ENCODE measurements at places on chromosomes 2 and 18. TPM values are rescaled to one million over a fixed set of nuclear protein-coding genes. Genes with fewer than 3 reads are reported as not detected.

- no peak for DNase-seq
These were observed 126.7 kb downstream of the THADA start for GRCh38 chr2:43469094-43469493.

DNA sequence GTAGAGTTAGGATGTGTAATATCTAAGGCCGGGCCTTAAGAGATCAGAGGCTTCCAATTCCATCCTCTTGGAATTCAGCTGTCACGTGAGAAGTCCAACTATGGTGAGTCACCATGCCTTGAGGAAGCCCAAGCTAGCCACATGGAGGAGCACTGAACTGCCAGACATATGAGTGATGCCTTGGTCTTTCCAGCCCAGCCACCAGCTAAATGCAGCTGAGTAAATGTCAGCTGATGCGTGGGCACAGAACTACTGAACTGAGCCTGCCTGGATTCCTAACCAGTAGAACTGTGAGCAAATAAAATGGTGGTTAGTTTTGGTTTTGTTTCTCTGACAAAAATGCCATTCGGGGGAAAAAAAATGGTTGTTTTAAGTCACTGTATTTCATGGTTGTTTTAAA is 153.7 kb upstream of the SERTAD2 start:
- DNase-seq: no peak

DNA sequence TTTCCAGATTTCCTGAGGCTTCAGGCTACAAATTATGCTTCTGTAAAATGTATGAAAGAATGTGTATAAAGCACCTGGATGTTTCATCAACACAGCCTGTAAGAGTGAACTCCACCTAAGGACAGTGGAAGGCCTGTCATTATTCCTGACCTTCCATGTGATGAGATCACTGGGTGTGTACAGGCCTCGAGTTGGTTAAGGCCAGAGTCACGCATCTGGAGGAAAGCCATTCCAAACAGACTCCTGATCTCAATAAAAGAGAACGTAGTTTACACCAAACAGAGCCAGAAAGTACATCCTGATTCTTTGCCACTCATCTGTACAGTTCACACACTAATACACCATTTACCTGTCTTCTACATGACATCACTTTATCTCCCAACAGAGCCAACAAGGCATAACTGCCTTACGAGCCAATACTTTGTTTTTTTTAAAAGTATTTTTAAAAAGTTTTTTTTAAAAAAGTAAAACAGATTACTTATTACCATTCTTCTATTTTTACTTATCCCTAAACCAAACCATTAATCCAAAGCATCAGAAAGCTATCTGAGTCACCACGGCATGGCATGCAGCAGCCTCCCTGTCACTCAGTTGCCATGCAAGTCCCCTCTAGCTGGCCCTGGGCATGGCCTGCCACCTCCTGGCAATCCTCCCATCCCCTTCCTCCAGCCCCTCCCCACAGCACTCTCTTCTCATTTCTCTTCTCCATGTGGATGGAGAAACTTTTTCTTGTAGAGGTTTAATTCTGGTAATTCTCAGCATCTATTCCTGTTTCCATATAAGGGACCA is 78.8 kb upstream of the TFCP2L1 start:
- no peak for DNase-seq

GRCh38 chr2:164617466-164617865 is 3.8 kb downstream of the GRB14 start:
- DNase-seq: no peak

GRCh38 chr2:38066421-38067115 is 9.4 kb downstream of the CYP1B1 start:
- no peak for DNase-seq

DNA sequence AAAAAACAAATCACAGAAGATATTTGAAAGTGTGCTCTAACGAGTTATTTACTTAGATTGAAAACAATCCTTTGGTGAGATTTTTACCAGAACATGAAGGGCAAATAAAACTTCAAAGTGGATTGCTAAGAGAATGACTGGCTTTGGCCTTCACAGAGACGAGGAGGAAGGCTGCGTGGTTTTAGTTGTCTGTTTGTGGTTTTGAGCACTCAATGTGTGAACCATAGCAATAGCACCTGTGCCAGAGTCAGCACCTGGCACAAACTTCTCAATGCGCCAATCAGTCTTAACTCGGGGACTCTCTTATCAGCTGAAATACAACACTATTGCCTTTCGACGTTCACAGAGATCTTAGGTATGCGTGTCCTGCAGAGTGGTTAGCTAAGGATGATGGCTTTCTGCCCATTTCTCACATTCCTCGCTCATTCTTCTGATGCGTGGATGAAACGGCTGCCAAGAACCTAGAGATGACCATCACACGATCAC is 70.0 kb downstream of the MBP start:
- no peak for DNase-seq

The HOXD3 gene
- not detected for total RNA-seq

The PKDCC gene
- total RNA-seq: 959 TPM

The REG1A gene
- 1.1 TPM for total RNA-seq

The ACADL gene
- not detected for total RNA-seq

All from glutamatergic neuron (in vitro differentiated cells).